ENCODE measurements at places on chromosomes 7 and 10. TPM values are rescaled to one million over a fixed set of nuclear protein-coding genes. Genes with fewer than 3 reads are reported as not detected.

DNA sequence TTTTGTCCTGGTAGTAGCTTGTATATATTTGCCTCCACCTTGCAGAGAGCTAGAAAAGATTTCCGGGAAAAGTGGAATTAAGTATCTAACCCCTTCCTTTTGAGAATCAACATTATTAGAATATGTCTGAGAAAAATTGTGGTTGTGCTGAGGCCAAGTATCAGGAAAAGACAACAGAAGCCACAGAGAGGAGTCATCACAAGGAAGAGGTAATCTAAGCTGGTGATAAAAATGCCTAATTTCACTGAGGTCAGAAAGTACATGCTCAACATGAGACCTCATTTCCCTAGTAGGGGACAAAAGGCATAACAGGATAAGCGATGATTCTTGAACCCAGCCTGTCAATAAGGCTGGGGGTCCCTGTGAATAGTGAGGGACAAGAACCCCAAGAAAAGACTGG is 97.0 kb upstream of the PDE1C start:
- no peak for DNase-seq

DNA sequence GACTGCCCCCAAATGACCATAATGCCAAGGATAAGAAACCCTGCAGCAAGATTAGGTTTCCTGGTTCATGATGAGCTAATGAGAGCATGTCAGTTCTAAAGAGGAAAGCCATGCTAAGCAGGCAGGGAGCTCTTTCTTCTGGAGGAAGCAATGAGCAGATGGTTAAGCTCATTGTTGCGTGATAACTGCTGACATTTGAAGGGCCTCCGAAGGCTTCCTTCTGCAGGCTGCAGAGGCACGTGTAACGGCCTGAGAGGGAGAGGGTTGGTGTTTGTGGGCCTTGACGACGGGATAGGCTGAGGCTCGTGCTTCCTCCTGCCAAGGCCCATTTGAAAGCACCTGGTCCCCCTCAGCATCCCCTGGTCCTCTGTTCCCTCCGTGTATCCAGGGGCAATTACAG is 63.5 kb upstream of the BTBD16 start:
- no peak for DNase-seq

GRCh38 chr10:32445740-32446535 is at the start of gene CCDC7:
CCDC7 (plus strand) TSS chr10:32446140; CDS start chr10:32451643, 5,503 bp downstream.
- DNase-seq = peak; percentile 50

The TRIM73 gene
- 2.6 TPM for total RNA-seq

DNA sequence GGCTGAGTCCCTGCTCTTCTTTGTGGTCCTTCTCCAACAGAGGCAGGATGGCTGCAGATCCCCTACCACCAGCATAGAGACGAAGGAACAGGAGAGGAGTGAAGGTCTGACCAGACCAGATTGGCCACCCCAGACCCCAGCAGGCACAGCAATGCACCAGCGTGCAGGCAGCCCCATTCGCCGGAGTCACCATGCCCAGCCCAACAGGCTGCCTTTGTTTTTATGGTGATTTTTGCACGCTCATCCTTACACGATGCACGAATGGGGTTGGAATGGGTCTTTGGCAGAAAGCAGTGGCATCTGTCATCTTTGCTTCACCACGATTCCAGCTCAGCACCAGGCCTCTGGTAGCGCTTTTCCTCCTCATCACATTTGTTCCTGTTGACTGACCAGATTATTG is 427.6 kb downstream of the INHBA start:
- DNase-seq = no peak

Measured in glomerular endothelial cell (primary cell).